ENCODE measurements at places on chromosomes 16 and 17.

GRCh38 chr17:9414471-9414870 lies 161.1 kb downstream of the STX8 start:
- DNase-seq, result no peak

DNA sequence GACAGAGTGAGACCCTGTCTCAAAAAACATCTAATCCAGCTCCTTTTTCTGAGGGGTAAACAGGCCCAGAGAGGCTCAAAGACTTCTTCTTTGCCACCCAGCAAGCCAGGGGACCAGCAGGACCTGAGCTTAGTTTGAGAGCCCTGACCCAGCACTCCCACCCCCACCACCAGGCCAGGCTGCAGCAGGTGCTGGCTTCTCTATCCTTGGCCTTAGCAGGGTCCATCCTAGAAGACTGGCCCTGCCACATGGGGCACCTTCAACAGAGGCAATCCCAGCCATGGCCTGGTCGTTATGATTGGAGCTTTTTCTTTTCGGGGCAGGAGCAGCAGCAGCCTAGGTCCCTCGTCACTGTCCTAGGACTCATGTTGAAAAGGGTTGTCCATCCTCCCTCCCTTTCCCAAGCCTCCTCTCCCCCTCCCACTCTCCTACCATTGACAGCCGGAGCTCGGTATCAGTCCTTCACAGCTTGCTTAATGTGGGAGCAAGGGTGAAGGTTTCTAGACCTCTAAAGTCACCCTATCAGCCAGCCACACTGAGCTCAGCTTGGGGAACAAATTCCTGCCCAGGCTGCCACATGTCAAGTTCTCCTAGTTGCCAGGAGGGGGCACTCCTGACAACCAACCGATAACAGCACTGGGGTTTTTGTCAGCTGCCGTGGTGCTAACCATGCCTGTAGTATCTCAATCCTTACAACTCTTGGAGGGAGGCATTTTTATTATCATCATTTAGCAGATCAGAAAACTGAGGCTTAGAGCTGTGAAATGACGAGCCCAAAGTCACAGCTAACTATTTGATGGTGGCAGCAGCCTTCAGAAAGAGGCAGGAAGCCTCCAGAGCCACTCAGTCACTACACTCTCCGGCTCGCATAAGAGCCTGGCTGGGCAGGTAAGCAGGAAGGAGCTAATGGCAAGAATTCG lies 11.2 kb downstream of the MRPL27 start:
- DNase-seq, result peak; percentile 41

DNA sequence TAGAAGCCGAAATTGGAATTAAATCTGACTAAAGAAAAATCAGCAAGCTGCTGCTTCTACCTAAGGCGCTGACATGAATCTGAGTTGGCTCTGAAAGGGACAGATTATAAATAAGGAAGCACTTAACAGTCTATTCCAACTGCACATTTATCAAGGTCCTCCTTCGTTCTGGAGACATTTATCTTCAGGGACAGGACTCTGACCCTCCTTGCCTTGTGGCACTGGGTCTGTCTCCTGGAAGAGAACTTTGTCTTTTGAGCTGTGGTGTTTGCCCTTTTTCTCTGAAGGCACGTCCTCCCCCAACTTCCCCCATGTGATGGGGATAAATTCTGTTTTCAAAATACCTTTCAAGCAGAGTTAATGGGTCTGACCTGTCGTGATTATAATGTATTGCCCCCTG lies 47.0 kb upstream of the MARCHF10 start:
- DNase-seq, result no peak

GRCh38 chr16:77402118-77402517 lies 32.7 kb downstream of the ADAMTS18 start:
- DNase-seq, result no peak

- DNase-seq, result no peak
Observed at GRCh38 chr17:57335195-57335792, 79.0 kb downstream of the MSI2 start.

DNA sequence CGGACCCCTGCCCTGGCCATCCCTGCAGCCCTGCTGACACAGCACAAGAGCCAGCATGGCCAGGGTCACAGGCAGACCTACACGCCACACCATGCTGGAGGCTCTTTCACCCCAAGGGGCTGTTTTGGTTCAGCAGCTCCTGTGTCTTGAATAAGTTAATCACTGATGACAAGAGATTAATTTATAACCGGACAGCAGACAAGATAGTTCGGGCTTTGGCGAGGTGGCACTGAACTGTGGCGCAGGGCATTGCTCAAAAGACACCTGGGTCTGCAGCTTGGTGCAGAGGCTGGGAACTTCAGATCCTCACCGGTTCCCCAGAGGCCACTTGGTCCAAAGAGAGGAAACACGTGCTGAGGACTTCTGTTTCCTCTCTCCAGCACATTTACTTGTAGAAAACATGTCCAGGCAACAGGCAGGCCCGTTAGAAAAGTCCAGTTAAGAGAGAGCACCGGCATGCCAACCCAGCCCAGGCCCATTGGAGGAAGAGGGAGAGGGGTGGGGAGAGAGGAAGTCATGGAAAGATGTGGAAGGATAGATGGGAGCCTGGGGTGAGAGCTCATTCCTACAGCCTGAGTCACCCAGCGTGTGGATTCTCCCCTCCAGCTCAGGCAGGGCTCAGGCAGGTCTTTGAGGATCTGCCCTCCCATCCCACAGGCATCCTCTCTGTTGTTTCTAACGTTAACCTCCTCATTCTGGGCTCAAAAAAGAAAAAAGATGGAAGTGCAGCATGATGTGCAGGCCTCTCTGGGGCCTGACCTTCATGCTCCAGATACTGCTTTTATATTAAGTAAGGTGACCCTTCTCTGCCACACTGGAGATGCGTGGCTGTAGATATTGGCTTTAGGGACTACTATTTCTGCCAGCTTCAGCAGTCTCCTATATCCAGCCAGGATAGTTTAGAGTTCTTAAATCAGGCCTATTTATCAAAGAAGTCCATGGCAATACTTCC lies 80.0 kb upstream of the HNF1B start:
- DNase-seq, result no peak

DNA sequence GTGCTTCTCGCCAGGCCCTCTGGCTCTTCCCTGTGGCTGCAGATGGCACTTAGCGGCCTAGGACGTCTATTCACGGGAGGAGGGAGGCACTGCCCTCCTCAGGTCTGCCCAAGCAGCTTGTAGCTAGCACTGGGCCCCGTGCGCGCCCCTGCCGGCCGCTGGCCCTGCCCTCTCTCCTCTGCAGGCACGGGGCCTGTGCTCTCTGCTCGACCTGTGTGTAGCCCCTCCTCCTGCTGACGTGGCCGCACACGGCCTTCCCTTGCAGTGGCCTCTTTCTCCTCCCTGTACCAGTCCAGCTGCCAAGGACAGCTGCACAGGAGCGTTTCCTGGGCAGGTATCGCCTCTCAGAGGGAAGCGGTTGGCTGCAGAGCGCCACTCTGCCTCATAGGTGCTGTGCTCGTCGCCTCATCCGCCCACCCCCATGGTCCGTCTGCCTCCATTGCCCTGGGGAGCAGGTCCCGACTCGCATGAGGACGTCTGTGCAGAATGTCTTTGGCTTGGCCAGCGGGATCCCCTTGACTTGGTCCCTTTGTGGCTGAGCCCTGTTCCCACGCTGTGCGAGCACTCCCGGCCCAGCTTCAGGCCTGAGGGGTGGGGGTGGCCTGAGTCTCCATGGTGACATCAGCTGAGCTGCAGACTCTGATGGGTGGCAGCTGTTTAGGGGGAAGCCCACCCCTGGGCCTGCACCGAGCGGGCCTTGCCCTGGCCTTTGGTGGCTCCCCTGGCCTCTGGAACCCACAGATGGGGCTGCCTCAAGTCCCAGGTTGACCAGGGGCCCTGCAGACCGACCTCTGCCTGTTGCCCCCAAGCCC lies 34.6 kb downstream of the TSC2 start:
- DNase-seq, result no peak

DNA sequence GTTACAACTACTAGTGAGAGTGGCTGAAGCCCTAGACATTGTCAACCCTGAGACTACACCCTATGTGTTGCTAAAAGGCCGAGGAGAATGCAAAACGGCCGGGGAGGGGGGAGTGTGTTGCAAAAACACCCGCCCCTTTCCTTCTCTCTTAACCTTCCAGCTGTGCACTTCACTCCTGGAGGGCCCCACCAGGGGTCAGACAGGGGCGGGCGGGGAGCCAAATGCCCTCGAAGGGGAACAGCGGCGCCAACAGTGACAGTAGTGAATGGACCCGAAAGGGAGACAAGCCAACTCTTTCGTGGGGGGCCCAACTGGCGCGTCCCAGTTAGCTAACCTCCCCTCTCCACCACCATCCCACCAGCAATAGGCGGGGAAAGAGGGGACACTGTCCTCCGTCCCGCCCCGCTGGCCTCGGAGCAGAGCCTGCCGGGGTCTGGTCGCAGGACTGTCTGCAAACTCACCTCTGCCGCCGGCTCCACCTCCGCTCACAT lies 352 bp downstream of the MARF1 start:
- peak; percentile 75 for DNase-seq

DNA sequence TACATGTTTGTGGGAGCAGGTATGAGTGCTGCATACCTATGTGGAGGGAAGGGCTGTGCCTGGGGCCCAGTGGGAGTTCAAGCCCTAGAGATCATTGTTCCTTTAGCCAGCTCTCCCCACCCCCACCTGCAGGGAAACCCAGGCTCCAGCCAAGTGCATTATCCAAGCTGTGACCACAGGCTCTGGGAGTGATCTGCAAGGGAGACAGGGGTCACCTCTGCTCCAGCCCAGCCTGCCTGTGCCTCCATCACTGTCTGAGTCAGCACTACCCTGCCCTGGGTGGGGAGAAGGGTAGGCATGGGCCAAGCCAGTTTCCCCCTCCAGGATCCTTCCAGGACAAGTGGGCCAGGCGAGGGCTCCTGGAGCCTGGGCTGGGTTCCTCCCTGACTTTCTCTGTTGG lies 32.1 kb upstream of the SBK1 start:
- no peak for DNase-seq

DNA sequence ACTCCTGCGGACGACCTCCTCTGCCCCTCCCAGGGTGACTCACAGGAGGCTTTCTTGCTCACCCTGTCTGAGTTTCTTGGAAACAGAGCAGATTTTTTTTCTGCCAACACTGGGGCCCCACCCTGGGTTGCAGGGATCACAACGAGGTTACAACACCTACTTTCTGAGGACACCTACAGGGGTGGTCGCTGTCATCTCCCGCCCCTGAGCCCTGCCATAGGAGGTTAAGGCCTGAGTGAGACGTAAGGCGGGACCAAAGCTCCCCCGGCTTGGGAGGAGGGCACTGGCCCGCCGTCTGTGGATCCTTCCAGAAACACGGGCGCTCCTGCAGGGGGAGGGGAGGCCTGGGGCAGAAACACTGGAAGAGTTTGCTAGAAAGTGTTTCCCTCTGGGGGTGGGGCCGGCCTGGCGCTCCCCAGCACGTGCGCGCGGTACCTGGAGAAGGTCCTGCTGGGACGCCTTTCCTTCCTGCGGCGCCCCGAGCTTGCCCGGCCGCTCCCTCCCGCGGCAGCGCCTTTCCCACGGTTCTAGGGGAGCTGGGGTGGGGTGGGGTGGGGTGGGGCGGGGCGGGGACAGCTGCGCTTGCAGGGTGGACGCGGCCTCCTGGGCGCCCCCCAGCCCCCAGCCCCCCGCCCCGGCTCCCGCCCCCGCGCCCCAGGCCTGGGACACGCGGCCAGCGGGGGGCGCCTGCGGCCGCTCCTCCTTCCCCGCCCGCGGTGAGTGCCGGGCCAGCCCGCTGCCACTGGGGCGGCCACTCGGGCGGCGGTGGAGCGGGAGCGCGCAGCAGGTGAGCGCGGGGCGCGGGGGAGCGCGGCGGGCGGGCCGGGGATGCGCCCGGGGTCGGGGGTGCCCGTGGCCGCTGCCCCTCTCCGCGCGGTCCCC lies 20.7 kb upstream of the ADCY7 start:
- no peak for DNase-seq

DNA sequence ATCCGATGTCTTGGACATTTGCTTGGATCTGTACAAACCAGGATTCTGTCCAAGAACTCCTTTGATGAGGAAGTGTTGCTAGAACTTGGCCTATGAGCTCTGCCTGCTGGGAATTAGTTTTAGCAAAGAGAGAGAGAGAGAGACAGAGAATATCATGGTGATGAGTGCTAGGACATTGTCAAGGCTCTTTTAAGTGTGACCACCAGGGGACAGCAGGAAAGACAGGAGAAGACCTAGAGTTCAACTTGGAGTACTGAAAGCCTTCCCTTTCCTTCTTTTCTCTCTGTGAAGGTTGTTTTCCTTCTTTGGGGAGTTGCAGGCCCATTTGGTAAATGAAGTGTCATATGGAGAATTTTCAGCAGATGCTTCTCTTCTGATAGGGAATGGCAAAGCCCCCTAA lies 389.2 kb upstream of the HSBP1 start:
- no peak for DNase-seq

- DNase-seq, result no peak
Observed at GRCh38 chr17:44312396-44313104, 4.1 kb downstream of the RUNDC3A start.

DNA sequence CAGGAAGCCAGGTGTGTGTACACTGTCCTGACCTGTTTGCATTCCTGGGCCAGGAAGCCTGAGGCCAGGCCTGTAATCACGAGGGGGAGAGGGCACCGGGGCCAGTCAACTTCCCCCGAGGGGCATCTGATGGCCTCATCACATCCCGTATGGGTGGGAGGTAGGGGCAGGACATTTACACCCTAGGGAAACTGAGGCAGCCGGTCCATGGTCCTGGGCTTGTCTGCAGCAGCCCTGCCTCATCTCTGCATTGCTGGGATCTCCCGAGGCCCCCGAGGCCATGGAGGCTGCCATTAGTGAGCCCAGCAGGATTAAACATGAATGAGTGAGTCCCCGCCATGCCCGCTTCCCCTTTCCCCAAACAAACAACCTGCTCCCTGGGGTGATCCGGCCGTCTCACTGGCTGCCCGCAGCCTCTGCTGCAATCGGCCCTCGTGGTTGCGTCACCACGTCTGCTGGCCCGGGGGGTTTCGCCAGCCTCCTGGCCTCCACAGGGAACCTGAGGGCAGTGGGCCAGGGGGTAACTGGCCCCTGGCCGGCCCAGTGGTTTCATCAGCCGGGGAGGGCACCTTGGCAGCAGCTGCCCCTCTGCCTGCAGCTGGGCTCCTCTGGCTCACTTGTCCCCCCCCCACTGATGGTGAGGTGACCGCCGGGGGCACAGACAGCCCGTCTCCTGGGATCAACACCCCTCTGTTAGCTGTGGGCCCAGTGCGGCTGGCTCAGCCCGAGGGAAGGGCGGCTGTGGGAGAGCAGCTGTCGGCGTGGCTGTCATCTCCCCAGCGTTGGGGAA lies 88.3 kb upstream of the GSE1 start:
- DNase-seq, result no peak

DNA sequence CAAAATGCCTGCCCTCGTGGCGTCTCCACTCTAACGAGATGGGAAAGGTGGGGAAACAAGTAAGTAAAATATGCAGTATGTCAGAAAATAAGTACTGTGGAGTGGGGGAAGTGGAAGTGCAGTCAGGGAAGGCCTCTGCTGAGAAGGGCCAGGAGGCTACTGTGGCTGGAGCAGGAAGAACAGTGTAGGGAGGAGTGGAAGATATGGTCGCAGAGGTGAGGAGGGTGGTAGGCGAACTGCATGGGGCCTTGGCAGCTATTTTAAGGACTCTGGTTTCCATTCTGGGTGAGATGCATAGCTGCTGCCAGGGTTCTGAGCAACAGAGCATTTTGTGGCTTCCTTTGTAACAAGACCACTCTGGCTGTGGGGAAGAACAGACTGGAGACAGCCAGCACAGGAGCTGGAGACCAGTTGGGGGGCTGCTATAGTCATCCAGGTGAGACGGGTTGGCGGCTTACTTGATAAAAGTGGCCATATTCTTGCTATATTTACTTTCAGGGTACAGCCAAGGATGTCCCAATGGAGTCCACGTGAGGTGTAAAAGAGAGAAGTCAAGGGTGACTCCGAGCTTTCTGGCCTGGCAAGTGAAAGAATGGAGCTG lies 42.6 kb downstream of the CYTH1 start:
- DNase-seq, result no peak
